ENCODE measurements at places on chromosomes 3 and 15.

- no peak for DNase-seq
These were observed 393.2 kb downstream of the SOX2 start for GRCh38 chr3:182104881-182105280.

DNA sequence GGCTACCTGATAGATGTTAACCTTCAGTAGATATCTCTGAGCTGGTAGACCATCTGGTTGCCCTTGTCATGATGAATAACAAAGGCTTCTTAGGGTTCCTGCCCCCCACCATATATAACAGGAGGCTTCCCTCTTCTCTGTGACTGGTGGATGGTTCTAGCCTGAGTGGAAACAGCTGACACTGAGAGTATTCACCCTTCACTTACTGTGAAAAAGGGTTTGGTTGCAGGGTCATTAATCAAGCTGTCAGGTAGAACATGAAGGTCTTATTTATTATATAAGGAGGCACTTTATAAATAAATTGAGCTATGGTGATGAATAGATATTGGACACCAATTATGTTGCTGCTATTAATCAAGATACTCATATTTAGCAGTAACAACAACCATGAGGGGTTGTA, 58.6 kb downstream of the CACNA2D3 start:
- DNase-seq, result no peak

DNA sequence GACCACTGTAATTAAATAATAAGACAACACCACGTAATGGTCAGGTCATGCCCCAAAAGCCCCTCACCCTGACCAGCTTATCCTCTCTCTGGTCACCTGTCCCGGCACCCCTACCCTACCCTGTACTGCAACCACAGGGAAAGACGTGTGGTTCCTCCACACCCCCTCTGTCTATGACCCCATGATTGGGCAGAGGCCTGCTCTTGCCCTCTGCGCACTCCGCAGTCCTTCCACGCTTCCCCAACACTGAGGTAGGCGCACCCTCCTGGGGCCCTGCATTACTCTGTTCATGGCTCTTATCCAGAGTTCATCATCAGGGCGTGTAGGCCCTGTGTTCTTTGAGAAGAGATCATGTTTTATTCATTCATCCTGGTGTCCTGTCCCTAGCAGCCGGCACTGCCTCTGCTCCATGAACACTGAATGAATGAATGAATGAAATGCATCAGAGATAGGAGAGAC, 33.8 kb downstream of the MGLL start:
- no peak for DNase-seq

- no peak for DNase-seq
These were observed 427.2 kb downstream of the ZIC1 start for GRCh38 chr3:147836330-147836729.

DNA sequence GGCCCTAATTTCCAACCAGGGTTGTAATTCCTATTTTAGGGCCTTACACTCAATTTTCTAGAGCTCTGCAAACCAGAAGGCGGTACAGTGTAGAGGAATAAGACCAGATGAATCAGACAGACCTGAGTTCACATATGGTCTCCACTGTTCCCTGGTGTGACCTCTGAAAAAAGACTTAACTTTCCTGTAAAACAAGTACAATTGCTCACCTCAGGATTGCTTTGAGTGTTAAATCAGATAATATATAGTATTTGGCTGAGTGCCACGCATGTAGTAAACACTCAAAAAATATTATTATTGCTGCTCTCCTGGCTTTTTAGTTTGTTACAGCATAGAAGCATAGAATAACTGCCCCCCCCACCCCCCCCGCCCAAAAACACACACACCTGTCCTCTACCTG, 51.0 kb upstream of the STT3B start:
- no peak for DNase-seq

GRCh38 chr15:42385980-42386700, 26.8 kb downstream of the CAPN3 start:
- DNase-seq, result no peak

DNA sequence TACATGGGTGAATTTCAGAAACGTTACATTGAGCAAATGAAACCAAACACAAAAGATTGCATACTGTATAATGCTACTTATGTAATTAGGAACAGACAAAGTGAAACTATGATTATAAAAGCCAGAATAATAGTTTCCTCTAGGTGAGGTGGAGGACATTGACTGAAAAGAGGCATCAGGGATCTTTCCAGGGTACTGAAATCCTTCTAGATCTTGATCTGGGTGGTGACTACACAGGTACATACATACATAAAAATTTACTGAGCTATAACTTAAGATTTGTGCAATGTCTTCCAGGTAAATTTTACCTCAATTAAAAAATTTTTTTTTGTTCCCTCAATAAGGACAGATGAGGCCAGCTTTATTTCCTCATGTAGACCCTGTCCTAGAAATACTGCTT, 665.6 kb upstream of the UBE2E2 start:
- no peak for DNase-seq

DNA sequence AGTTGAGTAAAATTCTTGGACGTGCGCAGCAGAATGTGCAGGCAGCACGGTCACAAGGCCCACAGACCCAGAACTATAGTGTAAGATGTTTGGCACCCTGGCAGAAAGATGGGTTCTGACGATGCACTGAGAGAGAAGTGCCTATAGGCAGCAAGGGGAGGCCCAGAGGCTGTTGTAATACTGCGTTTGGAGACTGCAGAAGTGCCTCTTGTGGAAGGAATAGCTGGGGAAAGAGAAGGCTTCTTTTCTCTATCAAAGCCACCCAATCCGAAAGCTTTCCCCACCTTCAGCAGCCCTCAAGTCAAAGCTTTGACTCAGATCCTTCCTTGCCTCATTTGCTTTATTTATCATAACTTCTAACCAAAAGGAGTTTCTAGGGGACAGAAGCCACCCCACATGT, 5.2 kb upstream of the SIN3A start:
- no peak for DNase-seq

DNA sequence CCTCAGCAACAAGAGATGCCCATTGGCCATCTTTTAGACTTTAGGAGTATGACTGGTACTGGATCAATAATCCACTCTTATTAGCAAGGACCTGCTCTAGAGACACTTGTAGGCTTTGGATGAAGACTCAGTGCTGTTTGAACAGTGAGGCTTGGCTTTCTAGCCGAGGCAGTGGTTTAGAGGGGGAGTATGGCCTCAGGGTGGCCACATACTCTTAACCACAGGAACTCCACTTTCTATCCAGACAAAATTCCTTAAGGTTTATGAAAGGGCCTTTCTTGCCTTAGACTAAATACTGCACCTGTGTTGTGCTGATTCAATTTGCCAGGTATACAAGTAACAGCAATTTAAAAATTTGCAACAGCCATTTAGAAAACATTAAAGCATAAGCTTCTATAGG, 1046.3 kb downstream of the DIPK2A start:
- no peak for DNase-seq

DNA sequence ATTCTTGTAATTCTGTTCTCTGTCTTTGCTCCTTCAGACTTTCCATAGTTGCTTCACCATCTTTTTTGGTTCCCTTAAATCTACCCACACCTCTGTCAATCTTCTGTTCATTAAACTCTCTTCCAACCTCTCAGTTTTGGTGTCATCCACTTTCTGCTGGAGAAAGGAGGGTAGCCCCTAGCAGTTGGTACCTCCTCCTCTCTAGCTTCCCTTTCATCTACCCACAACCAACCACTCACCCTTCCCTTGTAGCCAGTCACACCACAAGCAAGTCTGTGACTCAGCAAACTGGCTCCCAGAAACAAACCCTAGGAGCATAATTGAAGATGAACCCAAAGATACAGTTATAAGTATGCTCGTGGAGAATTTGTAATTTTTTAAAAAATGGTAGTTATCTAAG, 318.6 kb downstream of the FHIT start:
- DNase-seq, result no peak

DNA sequence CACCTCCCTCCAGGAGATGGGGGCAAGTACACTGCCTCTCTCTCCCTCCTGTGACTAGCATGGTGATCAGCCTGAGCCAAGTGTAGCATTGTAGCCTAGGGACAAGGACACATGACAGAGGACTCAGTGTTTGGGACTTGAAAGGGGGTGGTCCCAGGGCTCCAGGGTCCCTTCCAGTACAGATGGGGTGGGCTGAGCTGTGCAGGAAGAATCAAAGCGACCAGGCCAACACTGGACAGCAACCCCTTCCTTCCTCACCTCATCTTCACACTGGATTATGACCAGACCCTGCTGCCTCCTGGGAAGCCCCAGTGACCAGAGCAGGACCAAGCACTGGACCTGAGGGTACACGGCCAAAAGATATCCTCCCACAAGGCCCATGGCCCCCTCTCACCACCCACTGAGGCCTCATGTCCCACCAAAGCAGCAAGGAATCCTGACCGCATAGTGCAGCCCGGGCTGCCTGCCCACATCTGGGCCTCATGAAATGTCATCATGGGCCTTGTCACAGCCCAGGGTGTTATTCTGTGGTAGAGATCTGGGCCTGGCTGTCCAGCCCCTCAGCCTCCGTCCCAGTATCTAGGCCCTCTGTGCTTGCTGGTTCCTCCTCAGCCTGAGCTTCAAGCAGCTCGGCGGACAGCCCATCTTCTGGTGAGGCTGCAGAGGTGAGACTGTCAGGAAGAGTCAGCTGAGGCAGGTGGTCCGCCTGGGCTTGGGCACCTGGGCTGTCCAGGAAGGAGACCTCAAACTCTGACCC, 9.5 kb downstream of the GORASP1 start:
- DNase-seq, result no peak

DNA sequence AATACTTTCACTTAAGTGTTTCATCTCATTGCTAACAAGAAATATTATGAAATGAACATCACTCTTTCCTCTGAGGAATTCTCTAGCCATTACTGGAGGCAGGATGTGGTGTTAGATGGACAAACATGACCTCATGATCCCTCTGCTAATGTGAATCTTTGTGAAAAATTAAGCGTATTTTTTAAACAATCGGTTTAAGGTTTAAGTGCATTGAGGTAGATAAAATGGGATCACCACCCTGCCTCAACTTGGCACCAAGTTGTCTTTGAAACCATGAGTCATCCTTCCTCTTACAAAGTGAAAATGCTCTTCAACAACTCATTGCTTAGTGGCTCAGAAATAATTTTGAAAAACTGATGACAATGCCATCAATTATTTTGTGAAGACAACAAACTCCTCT, 76.0 kb upstream of the DCBLD2 start:
- no peak for DNase-seq

DNA sequence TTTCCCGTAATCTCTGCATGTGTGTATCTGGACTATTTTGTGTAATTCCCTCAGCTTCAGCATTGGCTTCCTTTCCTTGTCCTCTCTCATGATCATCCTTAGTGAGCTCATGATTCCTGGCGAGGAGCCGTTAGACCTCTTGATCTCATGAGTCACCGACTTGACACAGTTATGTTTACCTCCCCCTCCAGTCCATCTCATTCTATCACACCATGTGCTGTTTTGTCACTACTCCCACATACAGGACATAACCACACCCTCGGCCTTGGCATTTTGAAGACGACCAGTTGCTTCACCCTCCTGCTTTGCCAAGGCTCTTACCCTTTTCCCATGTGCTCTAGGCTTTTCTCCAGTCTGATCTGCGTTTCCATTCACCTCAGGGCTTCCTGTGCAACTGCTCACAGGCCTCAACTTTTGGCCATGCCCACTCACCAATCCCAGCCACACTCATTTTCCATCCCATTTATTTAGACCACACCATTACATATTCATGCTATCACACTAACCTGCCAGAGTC, 41.5 kb downstream of the CP start:
- DNase-seq, result no peak

DNA sequence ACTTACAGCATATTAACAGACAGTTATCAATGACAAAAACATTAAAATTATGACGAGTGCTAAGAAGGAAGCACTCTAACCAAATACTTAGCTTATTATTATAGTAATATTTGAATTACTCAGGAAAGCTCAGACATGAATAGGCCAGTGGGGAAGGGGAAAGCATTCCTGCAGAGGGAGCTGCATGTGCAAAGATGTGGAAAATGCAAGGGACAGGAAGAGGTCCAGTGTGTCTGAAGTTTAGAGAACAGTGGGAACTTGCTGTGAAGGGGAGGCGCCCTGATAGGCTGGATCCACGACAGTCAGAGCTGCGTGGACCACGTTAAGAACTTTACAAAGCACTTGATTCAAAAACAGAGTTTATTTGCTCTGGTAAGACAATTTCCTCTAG, 1.2 kb upstream of the SPICE1 start:
- DNase-seq, result no peak

DNA sequence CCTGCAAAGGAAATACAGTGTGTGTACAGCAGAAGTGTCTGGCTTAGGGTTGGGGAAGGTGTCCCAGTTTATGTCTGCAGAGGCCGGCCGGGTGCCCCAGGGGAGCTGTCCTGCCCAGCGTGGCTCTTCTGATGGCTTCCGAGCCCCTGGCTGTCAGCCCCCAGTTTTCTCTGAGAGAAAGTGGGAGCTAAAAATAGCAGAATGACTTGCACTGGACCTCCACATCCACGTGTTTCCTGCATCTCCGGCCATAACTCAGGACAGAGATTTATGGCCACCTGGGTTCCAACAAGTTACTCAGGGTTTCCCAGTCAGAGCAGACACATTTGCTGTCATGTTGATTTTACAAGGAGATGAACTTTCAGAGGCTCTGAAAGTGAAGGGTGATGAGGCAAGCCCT, 192.0 kb downstream of the ATP10A start:
- no peak for DNase-seq

DNA sequence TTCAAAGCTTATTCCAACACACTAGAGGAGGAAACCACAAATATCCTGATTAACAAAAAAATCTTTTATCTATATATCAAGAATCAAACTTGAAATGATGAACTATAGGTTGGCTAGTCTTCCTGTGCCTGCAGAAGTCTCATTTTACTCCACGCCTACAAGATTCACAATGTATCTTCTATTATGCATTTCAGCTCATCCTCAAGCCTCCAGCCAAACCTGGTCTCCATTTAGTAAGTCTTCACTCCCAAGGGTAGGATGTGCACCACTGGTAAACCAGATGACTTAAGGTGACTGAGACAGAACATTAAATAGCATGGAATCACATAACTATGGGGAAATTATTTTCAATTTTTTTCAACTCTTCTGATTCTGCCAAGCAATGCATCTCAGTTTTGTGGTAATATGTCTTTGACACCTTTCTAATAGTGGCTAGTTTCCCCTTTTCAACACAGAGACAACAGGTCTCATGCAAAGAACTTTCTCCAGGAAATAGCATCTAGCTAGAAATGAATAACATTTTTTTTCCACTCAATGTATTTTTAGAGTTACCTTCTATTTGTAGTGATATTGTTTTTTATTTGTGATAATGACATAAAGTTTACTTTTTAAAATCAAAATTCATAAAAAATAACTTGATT, 166.9 kb downstream of the TNIK start:
- DNase-seq, result no peak

All from NCI-H1092 (cell line).